ENCODE measurements at places on chromosomes 6 and 20. TPM values are rescaled to one million over a fixed set of nuclear protein-coding genes. Genes with fewer than 3 reads are reported as not detected.

GRCh38 chr6:5751525-5752390 lies 255.0 kb downstream of the NRN1 start:
- peak; percentile 81 for ATAC-seq

Gene DOK5
- 42.6 TPM for total RNA-seq

DNA sequence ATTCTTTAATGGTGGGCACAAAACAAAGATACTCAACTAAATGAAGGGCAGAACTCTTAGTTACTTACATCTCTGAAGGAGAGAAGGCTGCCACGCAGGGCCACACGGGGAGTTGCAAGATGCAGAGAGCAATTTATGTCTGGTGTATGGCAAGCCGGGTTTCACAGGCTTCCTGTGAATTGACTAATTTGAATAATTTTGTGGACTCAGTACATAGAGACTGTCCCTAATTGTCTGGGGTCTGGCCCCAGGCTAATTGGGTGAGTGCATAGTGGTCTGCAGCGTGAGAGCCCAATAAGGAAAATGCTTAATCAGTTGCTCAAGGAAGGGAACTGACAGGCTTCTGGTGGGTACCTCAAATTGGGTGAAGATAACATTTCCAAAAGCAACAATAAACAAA lies 205.7 kb downstream of the OTOR start:
- no peak for ATAC-seq

Gene PLG
- 9.6 TPM for total RNA-seq

DNA sequence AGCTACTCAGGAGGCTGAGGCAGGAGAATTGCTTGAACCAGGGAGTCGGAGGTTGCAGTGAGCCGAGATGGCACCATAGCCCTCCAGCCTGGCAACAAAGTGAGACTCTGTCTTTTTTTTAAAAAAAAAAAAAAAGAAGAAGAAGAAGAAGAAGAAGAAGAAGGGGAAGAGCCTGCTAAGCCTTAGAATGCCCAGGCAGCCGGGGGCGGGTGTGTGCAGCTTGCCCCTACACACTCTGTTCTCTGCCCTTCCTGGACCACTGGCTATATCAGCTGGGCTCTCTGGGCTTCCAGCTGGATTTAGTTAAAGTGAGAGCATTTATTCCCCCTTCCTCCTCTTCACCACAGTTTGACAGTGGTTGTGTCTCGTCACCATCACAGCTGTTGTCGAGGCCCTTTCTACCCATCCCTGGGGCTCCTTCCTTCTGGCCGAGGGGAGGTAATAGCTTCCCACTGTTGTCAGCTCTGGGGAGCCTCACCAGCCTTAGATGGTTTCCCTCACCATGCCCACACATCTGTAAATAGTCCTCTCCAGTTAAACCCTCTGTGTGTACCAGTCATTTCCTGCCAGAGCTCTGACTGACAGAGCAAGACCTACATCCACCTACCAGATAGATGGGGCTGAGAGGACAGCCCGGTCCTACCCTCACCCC lies 77.6 kb downstream of the TRERF1 start:
- no peak for ATAC-seq

DNA sequence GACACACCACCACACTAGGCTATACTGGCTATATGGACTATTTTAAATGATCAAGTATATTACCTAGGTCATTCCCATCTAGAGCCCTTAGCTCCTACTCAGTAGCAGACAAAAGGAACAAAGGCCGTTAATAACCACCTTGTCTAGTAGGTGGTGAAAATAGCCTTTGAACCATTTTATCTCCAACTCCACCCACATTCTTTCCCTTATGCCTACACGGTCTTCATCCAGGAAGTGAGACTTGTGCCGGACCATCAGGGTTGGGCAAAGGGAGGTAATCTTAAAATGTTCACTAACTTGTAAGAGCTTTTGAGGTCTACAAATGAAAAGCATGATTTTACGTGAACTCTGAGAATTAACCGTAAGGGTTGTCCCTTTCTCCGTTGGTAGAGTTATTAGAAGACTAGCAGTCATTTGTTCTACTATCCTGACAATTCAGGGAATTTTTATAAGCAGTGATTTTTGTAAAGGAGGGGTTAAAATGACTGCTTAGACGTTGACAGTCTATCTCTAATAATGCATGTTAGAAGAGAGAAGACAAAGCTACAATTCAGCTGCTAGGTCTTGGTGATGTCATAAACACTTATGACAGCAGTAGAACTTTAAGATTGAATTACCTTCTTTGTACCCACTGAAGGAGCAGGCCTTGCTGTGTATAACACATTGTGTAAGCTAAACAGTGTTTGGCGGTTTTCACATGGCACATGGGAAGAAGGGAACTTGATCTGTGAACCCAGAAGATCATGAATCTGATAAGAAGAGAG lies 371.8 kb upstream of the JAG1 start:
- ATAC-seq, result no peak

- ATAC-seq, result no peak
Measured at GRCh38 chr20:20734475-20734948, 22.1 kb upstream of the RALGAPA2 start.

DNA sequence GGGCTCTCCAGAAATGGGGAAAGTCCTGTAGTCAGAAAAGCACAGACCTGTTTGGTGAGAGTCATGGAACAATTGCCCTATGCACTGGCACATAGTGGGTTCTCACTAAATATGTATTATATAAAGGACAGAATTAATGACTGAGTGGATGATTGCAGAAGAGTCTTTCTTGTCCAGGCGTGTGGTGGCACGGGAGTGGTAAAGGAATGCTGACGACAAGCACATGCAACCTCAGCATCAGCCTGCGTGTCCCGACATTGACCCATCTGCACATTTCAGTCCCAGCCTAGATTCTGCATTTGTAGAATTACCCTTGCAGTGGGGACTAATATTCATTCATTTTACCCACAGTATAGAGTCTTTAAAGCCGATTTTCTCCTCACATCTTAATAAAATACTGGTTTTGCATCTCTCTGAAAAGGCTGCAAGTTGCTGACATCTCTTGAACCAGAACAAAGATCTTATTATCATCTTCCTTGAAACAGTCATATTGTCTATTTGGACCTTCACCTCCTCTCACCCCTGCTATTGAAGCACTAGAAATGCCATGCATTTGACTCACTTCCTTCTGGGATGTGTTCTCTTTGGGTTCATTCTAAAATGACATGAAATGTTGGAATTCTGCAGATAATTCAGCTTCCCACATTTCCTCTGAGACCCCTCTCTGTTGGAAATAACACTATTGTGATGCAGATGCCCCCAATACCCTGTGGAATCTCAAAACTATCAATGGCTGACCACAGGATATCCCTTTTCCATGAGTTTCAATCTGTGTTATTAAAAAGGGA lies 883.6 kb upstream of the FLRT3 start:
- no peak for ATAC-seq

- ATAC-seq, result no peak
Measured at GRCh38 chr6:2593167-2593566, 157.6 kb downstream of the MYLK4 start.

- ATAC-seq, result no peak
Measured at GRCh38 chr6:131061041-131061750, 1.8 kb downstream of the EPB41L2 start.

DNA sequence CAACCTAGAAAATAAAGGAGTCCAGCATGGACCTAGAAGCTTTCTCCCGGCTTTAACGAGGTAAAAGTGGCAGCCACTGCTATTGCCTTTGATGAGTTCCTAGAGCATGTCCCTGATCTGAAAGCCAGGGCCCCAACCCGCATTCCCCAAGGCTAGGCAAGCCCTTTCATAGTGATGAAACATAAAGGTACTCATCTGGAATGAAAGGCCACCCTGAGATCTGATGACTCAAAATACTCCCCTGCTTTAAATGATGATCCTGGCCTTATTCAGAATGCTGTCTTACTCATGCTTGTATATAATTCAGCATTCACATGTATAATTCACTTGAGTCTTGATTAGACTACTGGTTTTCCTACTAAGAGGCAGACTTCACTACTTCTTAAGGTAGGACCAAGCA lies 21.3 kb downstream of the TTPAL start:
- ATAC-seq, result peak; percentile 81

GRCh38 chr6:27532820-27533538 lies 60.1 kb upstream of the ZNF184 start:
- peak; percentile 20 for ATAC-seq

Gene NOTCH4
- 5.1 TPM for total RNA-seq

DNA sequence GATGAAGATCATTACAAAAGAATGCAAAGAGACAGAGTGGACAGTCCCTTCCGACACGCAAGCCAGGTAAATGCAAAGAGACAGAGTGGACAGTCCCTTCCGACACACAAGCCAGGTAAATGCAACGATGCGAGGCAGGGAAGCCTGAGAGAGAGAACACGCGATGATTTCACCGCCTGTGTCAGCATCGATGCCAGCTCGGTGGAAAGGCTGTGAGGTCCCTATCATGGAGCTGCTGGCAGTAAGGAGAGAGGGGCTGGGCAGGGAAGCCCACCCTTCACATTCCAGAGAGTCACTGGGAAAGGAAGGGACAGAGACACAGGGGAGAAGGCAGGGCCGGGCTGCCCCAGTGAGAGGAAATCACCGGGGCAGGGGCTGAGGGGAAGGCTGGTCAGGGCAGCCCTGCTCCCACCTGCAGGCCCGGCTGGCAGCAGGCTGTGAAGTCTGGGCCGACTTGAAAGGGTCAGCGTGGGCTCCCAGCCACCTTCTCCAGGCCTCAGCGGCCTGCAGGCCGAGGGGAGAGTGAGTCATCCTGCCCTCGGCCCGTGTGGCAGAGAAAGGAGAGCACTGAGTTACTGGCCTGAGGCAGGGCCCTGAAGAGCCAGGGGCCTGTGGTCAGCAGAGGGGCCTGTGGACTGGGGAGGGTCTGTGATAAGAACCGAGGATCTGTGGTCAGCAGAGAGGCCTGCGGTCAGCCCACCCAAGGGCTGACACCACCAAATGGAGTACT lies 80.4 kb downstream of the DACT2 start:
- peak; percentile 89 for ATAC-seq

GRCh38 chr6:79201983-79202382 lies 32.5 kb downstream of the HMGN3 start:
- no peak for ATAC-seq

Gene FRMD1
- total RNA-seq, result 0.13 TPM

DNA sequence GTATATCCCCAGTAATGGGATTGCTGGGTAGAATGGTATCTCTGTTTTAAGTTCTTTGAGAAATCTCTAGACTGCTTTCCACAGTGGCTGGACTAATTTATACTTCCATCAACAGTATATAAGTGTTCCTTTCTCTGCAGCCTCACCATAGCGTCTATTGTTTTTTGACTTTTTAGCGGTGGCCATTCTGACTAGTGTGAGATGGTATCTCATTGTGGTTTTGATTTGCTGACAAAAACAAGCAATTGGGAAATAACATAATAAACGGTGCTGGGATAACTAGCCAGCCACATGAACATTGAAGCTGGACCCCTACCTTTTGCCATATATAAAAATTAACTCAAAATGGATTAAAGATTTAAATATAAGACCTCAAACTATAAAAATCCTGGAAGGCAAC lies 14.2 kb downstream of the OR2A4 start:
- ATAC-seq, result no peak

DNA sequence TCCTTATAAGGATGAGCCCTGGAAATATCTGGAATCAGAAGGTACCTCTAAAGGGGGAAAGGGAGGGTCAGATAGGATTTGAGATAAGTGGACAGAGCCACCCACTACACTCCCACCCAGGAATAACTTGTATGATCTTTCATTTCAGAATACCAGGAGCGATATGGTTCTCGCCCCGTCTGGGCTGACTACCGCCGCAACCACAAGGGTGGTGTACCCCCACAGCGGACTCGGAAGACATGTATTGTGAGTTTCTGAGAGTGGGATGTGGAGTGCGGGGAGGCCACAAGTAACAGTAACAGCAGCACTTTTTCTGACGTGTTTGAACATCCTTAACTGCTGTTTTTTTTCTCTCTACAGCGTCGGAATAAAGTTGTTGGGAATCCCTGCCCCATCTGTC lies 1.9 kb downstream of the MRPS18B start:
- ATAC-seq, result no peak

- ATAC-seq, result no peak
Measured at GRCh38 chr6:1618311-1619097, 8.8 kb downstream of the FOXC1 start.

DNA sequence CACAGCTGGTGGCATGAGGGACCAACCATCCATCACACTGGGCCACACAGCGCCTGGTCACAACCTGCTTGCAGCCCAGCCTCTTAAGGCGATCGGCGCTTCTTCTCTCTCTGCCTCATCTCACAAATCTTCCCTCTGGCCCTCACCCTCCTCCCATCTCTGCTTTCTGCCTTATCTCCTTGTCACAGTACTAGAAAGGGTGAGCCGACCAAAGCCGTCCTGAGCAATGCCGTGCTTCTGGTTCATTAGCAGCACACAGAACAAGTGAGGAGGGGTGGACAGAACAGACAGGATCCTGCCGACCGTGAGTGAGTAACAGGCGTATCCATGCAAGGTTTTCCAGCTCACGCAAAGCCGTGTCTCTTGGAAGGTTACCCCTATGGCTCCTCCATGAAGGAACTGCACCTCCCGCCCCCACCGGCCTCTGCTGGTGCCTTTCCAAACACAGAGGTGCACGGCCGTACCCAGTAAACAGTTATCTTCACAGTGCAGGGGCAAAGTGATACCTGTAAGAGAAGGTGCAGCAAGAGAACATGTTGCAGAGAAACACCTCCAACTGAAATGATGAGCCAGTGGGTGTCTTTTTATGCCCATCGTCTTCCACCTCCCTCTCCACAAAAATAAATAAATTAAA lies 331.7 kb downstream of the FARS2 start:
- no peak for ATAC-seq

Gene PACRG
- total RNA-seq, result 1.5 TPM

GRCh38 chr6:146445233-146445632 lies 98.4 kb upstream of the RAB32 start:
- ATAC-seq, result peak; percentile 49

- no peak for ATAC-seq
Measured at GRCh38 chr6:76790045-76790796, 673.1 kb downstream of the HTR1B start.

GRCh38 chr6:168637834-168638233 lies 196.8 kb downstream of the SMOC2 start:
- ATAC-seq, result no peak

DNA sequence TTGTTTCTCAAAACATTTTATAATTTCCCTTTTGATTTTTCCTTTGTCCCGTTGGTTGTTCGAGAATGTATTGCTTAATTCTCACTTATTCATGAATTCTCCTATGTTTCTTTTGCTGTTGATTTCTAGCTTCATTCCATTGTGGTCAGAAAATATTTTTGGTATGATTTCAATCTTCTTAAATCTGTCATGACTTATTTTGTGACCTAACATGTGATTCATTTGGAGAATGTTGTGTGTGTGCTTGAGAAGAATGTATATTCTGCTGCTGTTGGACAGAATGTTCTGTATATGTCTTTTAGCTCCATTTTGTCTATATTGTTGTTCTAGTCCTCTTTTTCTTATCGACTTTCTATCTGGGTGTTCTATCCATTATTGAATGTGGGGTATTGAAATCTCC lies 286.2 kb upstream of the RNF217 start:
- no peak for ATAC-seq

Gene SCUBE3
- total RNA-seq, result 3.2 TPM
